ENCODE measurements at places on chromosomes 5 and 9.
A peak's percentile ranks its signal among the peaks of the same experiment; 100 is the strongest.

DNA sequence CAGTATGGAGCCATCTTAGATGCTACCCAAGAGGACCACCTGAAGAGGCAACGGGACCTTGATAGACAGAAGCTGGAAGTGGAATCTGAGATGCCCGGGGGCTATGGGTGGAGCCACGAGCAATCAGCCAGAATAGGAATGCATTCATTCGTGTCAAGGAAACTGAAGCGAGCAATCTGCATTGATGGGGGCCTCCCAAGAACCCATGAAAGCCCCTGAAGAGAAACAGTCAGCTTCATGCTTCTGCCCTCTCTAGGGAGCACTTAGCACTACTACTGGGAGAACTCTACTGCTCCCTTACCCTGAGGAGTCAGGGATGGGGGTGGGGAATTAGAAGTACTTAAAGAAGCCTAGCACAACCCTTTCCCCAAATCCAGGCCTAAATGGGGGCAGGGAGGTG, 51.9 kb upstream of the TCERG1 start:
- DNase-seq: no peak

DNA sequence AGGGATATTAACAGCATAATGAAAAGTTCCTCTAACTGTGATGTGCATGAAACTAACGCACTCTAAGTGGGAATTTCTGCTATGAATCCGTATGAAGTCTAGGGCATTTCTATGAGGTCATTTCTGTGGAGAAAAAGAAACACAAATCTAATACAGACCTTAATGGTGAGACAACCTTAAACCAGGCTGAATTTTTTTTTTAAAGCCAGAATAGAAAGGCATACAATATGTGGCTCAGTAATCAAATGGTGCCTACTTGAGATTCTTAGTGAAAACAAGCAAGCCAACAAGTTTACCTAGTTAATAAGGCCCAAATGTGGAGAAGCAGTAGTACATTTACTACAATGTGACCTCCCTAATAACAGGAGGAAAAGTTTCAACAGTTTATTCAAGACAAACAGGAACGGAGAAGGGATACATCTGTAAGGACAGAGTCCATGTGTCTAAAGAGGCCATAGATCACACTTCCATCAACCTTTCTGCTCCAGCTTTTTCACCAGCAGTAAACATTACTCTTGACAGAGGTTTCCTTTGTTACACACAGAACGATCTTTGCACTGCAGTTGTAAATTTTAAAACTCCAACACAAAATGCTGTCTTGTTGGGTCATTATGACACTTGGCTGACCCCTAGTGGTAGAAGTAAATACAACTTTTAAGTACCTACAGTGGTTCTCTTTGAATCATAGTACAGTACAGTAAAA, 26.2 kb downstream of the CARNMT1 start:
- DNase-seq: no peak

GRCh38 chr9:88803546-88804253, 187.6 kb upstream of the S1PR3 start:
- no peak for DNase-seq

DNA sequence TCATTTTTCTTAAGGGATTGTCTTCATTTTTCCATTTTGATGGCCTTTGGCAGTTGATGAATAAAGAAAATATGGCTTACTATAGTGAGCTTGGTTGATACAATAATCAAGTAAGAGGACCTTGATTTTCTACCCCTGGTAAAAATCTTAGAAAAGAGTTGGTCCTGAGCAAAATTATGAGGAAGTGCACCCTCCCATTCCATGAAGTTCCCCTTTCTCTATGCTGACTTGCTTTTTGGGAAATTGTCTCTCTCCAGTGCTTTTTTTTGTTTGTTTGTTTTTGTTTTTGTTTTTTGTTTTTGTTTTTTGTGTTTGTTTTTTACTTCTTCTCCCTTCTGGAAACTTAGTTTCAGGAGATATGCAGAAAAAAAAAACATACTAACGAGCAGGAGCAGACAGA, 449.2 kb upstream of the ACTBL2 start:
- no peak for DNase-seq

- DNase-seq: no peak
Measured at GRCh38 chr9:88733651-88734421, 198.9 kb downstream of the NXNL2 start.

GRCh38 chr5:42992088-42992879, 47.8 kb downstream of the ANXA2R start:
- peak; percentile 53 for DNase-seq

DNA sequence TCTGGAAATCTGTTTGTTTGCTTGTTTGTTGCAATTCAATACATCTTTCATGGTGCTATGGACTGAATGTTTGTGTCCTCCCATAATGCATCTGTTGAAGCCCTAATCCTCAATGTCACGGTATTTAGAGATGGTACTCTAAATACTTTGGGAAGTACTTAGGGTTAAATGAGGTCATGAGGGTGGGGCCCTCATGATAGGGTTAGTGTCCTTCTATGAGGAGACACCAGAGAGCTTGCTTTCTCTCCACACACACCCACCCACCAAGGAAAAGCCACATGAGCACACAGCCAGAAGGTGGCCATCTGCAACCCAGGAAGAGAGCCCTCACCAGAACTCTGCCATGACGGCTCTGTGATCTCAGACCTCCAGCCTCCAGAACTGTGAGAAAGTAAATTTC, 32.7 kb downstream of the DMGDH start:
- DNase-seq: no peak

DNA sequence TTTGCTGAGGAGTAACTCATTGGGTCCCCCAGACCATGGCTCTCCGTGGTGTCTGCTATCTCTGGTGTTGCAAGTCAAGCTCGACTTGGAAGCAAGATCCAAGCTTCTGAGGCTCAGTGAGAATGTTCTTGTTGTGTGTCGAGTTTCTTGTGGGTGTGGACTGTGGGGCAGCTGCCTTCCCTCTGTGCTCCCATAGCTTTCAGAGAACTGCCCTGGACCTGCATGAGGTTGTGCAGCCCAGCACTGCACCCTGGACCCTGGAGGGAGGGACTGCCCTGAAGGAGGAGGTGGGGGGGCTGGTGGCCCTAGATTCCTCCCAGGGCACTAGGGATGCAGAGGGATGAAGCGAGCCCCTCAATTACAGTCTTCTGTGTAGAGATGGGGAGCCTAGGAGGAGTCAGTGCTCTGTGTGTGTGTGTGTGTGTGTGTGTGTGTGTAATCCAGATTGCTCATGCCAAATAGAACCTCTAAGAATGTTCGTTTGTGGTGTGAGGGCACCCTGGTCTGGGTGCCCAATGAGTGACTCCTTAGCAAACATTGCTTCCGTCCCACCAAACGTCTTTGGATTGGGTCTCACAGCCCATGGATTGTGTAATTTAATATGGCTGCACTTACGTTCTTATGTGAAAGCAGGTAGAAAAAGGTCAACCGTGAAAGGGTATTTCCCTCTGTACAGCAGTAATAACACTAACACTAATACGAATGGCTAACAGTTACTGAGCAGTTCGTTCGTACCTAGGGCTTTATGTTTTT, 143.3 kb upstream of the LMX1B start:
- DNase-seq: no peak

DNA sequence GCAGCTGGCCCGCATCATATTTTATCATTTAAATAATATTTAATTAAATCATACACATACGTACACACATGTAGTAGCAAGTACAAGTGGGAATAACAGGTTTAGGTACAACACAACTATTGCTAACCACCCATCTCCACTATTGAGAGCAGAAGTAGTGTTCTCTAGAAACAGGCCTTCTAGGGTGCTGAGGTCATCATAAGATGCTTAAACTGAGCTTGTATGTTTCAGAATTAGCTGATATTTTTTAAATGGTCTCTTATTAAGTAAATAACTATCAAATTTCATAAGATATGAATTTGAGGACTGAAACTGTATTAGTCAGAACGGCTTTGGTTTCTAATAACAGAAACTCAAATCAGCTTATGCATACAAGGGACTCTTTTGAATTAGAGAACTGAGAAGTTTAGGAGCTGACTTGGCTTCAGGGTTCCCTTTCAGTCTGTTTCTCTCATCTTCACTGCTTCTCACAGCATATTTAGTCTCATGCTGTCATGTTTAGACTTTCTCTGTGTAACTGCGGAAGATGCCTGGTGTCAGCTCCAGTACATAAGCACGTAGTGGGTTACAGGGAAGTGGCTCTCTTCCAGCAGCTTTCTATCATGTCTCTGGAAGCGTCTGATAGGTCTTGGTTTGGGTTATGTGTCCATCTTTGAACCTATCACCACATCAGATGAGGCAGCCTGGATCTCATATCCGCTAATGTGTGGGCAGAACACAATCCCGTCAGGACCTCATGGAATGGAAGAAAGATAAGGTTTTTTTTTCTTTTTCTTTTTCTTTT, 25.0 kb upstream of the OCLN start:
- DNase-seq: no peak

DNA sequence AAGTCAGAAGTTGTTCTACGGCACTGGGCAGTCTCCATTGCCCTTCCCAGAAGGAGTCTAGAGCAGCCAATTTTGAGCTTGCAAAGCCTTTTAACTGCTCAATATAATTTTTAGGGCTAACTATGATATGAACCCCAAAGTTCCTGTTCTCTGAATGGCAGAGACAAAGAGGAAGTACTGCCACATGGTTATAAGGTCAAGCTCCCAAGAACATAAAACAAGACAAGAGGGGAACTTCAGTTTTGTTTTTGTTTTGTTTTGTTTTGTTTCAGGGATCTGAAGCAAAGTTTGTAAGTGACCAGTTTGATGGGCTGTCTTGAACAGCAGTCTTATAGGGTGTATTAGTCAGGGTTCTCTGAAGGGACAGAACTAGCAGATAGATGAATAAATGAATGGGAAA, 11.9 kb upstream of the SMC2 start:
- no peak for DNase-seq

DNA sequence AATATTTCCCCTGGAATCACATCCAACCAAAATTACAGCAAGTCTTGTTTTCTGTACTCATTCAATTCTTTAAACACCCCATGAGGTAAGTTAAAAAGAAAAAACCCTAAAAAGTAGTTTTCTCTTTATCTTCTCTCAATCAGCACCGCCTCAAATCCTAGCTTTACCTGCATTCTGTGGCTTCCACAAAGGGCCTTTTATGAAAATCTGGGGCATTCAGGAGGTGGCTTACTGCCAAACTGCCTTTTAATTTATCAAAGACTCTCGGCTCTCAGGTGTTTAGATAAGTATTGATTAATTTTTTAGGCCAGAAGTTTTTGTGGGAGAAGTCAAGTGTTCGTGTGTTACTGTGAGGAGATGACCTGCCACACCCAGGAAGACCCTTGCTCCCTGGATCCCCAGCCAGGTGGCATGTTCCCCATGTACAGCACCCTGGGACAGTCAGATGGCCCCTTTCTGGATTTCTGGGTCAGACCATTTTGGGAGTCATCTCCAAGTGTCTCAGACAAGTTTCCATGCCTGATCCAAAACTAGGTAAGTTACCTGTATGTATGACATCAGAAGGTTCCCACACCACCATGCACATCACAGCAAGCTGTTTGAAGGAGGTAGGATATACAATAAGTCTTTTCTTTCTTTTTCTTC, 6.2 kb upstream of the TMEM171 start:
- DNase-seq: no peak

GRCh38 chr9:129420721-129421120, 200.2 kb downstream of the C9orf50 start:
- DNase-seq: no peak

DNA sequence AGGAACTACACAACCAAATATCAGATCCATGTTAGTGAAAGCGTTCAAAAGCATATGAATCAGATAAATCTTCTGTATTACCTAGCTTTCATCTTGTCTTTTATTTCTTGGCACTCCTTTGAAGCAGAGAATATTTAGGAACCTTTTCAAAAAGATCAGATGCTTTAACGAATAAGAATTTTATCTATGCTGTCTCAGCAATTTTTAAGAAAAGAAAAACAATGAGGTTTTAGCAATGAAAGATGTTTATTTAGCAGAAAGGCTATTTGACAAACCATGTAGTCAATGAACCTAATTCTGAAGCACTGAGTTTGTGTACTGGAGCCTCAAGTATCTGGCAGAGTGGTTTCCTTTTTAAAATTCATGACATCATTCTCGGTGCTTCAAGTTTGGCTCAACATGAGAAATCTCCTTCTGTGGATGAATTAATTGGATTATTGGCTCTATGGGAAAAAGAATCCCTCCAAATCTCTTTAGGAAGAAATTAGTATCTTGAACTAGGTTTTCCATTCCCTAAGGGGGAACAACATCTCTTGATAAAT, 534.7 kb downstream of the CAAP1 start:
- no peak for DNase-seq

Measured in stimulated activated CD8-positive, alpha-beta memory T cell treated with anti-CD3 and anti-CD28 coated beads, Interleukin-15, amount 100 ng/mL, for 1 hour (primary cell).